D721Med (cell line): ENCODE measurements at places on chromosomes 2 and 18.
A peak's percentile ranks its signal among the peaks of the same experiment; 100 is the strongest.

- no peak for DNase-seq
Observed at GRCh38 chr18:24600076-24600654, 139.7 kb downstream of the HRH4 start.

GRCh38 chr2:127025359-127026166 is 81.4 kb downstream of the BIN1 start:
- peak; percentile 64 for DNase-seq

GRCh38 chr2:130243359-130243758 is 45.1 kb upstream of the TUBA3E start:
- no peak for DNase-seq

- no peak for DNase-seq
Observed at GRCh38 chr2:203476881-203477280, 58.2 kb downstream of the RAPH1 start.

DNA sequence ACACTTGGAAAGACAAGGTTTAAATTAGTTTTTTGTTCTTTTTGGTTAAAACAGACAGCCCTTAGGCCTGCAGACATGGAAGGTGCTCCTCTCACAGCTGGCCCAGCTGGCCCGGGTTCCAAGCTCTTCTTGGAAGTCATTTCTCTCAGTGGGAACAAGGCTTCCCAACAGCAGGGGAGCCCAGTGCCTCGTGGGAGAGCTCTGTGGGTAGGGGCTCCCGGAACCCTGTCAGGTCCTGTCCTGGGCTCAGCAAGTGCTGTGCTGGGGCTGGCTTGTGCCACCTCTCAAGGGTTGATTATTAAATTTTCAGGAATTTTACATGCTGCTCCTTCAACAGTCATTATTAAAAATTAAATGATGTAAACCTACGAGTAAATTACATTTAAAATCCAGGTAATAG is 189.6 kb downstream of the GALNT1 start:
- no peak for DNase-seq

DNA sequence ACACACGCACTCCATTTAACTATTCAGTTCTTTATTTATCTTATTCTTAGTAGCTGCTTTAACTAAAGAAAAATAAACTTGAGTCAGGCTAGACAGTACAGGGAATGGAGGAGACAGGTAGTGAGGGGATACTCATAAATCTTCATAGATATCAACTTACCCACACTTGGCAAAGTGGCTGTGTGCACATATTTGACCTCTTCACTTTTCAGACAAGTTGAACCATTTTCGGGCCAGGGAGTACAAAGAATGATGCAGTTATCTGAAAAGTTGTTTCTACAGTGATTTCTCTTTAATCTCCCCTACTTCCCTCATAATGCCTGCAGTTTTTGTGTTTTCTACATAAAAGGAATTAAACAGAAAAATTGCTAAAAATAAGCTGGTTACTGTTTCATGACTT is 307.5 kb downstream of the GULP1 start:
- no peak for DNase-seq

- DNase-seq, result no peak
Observed at GRCh38 chr18:45962461-45962860, 4.7 kb downstream of the EPG5 start.

DNA sequence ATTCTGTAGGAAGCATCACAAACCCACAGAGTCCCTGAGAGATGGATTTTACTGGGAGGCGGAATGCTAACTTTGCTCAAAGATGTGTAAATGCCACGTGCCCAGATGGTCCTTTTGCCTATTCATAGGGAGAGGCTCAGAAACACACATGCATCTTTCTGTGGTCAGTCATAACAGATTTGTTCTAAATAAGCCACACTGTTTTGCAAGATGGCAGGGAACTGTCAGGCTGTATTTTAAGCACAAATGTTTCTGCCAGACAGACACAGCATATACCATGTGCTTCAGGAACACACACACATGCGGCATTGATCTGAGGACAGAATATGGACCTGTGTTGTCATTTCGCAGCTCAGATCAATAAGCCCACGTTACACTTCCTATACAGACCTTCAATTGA is 312.0 kb downstream of the GPD2 start:
- no peak for DNase-seq

- no peak for DNase-seq
Observed at GRCh38 chr2:158998551-158999248, 30.3 kb downstream of the TANC1 start.

DNA sequence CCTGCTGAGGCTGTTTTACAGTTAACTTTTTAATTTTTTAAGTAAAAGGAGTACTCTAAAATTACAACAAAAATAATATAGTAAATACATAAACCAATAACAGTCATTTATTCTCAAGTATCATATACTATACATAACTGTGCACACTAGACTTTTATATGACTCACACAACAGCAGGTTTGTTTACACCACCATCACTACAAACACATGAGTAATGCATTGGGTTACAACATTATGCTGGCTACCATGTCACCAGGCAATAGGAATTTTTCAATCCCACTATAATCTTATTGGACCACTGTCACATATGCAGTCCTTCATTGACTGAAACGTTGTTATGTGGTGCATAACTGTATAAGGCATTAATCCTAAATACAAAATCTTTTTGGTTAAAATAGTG is 42.5 kb downstream of the RASGRP3 start:
- DNase-seq, result no peak

DNA sequence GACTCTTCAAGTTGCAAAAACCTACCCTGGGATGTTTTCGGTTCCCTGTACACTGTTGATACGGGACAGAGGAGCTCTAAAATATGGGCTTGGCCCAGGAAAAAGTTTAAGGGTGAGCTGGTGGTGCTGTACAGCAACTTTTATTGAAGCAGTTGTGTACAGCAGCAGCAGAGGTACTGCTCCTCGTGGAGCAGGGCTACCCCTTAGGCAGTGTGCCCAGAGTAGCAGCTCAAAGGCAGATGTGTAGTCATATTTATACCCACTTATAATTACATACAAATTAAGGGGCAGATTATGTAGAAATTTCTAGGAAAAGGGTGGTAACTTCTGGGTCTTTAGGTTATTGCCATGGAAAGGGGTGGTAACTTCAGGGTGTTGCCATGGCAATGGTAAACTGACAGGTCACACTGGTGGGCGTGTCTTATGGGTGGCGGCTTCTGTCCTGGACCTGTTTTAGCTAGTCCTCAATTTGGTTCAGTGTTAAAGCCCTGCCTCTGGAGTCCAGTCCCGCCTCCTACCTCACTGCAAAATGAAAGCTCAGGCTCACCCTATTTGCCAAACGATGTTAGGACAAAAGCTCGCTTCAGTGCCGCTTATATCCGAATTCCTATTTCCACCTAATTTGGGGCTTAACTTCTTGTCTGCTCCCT is 203.2 kb downstream of the ETAA1 start:
- DNase-seq, result no peak

GRCh38 chr18:36095936-36096519 is 28.7 kb upstream of the RPRD1A start:
- DNase-seq, result peak; percentile 28

- DNase-seq, result no peak
Observed at GRCh38 chr2:239399433-239399920, 1.3 kb downstream of the HDAC4 start.

DNA sequence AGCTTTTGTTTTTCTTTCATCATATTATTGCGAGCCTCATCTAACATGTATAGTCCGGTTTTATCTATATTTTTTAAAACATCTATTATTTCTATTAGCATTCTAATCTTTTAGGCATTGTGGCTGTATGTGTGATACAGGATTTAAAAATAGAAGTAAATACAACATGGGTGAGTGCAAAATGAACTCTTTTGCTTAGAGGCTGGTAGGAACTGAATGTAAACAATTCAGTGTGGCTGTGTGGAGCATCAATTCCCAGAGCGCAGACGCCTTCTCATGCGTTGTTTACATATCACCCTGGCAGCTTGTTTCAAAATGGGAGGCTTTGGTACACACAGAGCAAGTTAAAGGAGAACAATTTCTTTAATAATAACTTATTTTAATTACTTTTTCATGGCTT is 836 bp downstream of the DTNA start:
- DNase-seq, result no peak

DNA sequence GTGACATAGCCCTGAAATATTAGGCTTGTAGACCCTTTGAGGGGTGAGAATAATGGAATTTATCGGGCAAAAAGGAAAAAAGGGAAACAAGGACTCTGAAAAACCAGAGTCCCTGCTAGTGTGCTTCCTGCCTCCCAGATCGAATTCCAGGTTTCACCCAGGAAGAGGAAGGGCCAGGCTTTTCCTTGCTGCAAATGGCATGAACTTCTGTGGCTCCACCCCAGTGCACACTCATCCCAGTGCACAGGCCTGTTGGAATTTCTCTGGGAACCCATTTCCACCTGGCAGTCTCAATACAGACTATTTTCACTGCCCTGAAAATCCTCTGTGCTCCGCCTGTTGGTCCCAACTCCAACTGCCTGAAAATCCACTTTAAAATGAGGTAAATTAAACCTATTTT is 29.9 kb downstream of the C18orf54 start:
- DNase-seq, result no peak

DNA sequence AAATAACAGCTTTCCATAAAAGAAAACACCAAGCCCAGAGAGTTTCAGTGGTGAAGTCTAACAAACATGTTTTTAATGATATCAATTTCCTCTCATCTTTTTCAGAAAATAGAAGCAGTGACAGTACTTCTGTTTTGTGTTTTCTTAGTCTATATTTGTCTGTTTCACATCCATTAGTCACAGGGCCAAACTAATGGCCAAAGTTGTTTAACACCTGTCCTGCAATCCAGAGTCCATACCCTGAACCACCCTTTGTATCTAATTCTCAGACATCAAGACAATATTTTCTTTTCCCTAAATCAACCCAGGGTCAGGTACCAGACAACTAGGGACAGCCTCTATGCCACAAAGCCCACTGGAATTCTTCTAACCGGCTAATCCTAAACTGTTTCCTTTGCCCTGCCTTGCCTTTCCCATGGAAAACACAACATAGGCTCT is 25.9 kb downstream of the TMSB10 start:
- DNase-seq, result no peak

DNA sequence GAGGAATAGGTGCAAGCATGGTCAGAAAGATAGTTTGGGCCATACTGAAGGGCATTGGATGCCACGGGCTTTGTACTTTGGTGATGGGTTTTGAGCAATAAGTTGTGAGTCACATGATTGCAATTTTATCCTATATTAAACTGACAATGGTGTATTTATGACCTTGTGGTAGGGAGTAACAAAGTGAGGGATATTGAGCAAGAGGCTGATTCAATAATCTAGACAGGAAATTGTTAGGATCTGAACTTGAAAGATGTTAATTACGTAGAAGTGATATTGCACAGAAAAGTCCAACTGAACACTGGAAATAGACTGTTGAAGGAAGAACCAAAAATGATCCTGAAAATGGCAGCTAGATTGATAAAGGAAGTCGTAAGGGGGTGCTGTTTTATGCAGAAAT is 46.6 kb upstream of the TCF4 start:
- no peak for DNase-seq

- no peak for DNase-seq
Observed at GRCh38 chr2:188601391-188601790, 309.7 kb downstream of the GULP1 start.

- DNase-seq, result no peak
Observed at GRCh38 chr2:27284996-27285395, 2.8 kb downstream of the TRIM54 start.

- no peak for DNase-seq
Observed at GRCh38 chr2:101026923-101027469, 24.9 kb downstream of the RPL31 start.
